M059J (cell line): ENCODE measurements at places on chromosomes 2 and 18.

DNA sequence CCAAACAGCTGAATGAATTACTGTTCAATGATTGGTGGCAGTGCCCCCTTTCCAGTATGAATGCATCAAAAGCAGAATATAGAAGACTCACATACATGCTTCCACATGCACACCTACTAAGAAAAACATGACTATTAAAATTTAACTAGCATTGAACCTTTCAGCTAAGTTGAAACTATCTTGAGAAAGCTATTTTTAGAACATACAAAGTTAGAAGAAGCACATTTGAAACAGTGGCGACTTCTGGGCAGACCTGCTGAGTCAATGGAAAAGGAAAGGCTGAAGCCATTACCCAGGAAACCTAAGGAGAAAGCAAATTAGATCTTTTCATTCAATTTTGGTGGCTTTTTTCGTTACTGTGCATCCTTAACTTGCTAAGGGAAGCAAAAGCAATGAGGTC, 55.9 kb downstream of the PLA2R1 start:
- no peak for DNase-seq

- no peak for DNase-seq
Measured at GRCh38 chr18:72895548-72895947, 27.8 kb upstream of the NETO1 start.

GRCh38 chr2:64823794-64824193, 165.4 kb upstream of the SLC1A4 start:
- DNase-seq: no peak

DNA sequence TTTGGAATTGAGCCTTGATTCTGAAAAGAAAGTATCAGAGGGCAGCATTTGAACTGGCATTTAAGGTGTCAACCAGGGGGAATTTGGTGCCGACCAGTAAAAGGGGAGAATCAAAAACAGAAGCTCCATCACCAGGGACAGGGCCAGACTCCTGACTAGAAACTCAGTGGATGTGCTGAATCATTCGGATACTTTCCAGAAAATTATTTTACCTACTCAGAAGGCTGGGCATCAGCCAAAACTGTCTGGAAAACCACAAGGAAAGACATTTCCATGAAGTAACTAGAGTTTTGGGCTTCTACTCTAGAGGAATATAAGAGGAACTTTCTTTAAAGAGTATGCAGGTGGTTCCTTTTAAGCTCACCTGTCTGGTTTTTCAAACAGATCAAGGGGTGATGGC, 756.6 kb downstream of the RNF144A start:
- peak; percentile 2 for DNase-seq

- no peak for DNase-seq
Measured at GRCh38 chr2:69242651-69243051, 144.4 kb downstream of the GFPT1 start.

DNA sequence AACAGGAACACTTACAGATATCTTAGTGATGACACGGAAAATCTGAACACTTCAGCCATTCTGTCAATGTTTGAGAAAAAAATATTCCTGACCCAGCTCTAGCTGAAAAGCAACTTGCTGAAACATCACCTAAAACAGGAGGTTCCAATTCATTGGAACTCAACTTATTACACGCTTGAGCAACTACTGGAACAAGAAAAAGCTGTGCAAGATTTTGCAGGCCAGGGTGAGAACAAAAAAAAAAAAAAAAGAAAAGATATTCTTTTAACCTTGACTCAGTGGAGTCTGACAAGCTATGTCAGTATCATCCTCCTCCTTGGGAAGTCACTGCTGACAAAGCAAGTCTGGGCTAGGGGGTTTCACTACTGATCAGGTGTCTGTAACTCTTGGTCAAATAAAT, 351.0 kb downstream of the SS18 start:
- DNase-seq: no peak

DNA sequence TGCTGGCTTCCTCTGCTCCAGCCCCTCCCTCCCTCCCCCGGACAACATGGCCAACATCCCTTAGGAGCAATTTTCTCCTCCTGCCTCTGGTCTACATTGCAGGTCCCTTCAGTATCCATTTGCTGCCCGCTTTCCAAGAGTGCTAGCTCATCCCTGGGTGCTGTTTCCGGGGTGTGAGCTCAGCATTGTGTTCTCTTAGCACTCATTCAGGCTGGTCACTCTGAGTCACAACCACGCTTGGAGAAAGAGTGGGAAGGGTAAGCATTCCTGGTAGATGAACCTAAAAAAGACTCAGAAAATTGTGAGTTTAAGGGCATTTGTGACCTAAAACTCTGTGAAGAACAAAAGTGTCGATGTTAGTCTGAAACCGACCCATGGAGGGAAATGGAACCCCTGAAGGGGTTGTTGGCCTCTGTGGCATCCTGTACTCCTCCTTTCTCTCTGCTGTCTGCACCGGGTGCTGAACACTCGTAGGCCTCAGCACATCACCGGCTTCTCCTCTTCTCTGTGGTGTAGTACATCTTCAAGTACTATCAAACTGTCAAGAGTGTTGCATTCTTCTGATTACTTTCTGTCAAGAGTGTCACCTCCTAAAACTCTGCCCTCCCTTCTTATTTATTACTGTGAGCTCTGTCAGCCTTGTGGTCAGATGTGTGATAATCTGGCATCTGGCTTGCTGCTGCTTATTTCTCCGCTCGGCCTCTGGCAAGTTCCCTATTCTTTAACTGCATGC, 73.0 kb downstream of the CTNNA2 start:
- DNase-seq: peak; percentile 11

- DNase-seq: no peak
Measured at GRCh38 chr18:12939162-12939561, 8.6 kb upstream of the SEH1L start.

DNA sequence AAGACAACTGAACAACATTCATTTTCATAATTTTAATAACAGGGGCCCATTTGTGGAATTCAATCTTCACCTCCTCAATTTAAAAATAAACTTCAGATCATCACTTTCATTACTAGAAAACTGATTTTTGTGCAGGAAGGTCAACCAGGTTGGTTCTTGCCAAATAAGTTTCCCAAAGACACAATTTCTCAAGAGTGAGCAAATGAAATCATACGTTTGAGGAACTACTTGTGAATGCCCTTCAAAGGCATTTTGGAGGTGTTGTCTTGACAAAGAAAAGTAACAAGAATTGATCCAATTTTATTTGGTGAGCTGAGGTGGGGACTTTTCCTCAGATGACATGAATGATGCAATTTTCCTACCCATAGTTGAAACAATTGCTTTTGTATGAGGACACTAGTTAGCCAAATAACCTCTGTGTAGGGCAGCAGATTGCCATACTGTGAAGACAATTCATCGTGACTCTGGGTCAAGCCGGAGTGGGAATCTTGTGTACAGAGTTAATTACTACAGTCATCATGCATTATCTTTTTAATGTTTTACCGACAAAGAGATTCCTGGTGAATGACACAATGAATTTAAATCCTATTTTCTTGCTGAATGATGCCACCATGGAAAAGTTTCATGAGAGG, 121.8 kb downstream of the TGFA start:
- DNase-seq: peak; percentile 9

GRCh38 chr18:25247725-25248124, 104.2 kb downstream of the ZNF521 start:
- DNase-seq: peak; percentile 66

DNA sequence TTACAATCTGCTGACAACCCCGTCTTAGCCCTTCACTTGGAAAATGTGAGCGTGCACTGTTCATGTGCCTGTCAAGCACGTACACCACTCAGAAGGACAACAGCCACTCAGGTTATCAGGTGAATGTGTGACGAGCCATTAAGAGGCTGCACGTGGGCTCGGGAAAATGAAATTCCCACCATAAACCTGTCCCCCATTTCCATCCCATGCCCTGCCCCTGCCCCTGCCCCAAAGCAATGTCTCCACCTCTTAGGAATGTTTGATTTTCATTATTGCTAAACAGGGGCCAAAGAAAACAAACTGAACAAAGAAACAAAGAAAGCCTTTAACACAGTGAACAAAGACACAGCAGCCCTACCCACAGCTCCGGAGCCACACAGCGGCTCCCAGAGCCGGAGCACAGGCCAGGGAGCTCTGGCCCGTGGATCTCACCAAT, 90.5 kb downstream of the TMEM18 start:
- no peak for DNase-seq

GRCh38 chr18:48361801-48362200, 47.4 kb downstream of the ZBTB7C start:
- no peak for DNase-seq

DNA sequence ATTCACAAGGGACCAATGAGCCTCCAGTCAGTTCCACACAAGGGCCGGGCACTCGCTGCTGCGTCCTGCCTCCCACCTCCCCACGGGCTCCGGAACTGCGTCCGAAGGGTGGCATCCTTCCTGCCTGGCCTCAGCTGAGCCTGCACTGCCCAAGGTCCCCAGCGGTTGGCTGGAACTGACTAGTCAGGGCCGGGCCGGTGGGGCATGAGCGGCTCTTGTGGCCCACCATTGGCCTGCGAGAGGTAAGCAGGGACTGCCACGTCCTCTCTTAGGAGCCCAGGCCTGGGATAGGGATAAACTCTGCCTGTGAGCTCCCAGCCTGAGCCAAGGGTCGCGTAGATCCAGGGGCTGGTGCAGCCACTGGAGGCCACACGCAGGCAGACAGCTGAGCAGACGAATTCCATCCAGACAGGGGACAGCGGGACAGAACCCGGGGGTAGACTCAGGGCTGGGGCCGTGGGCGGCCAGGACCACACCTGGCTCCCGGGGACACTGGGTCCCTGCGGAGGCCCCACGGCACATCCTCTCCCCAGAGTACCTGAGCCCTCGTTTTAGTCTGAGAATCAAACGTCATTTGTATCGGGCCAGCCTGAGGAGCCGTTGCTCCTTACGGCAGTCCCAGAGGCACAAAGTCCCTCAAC, 148.4 kb downstream of the ZNF516 start:
- no peak for DNase-seq

- peak; percentile 96 for DNase-seq
Measured at GRCh38 chr2:36701391-36701795, 4.9 kb downstream of the VIT start.

DNA sequence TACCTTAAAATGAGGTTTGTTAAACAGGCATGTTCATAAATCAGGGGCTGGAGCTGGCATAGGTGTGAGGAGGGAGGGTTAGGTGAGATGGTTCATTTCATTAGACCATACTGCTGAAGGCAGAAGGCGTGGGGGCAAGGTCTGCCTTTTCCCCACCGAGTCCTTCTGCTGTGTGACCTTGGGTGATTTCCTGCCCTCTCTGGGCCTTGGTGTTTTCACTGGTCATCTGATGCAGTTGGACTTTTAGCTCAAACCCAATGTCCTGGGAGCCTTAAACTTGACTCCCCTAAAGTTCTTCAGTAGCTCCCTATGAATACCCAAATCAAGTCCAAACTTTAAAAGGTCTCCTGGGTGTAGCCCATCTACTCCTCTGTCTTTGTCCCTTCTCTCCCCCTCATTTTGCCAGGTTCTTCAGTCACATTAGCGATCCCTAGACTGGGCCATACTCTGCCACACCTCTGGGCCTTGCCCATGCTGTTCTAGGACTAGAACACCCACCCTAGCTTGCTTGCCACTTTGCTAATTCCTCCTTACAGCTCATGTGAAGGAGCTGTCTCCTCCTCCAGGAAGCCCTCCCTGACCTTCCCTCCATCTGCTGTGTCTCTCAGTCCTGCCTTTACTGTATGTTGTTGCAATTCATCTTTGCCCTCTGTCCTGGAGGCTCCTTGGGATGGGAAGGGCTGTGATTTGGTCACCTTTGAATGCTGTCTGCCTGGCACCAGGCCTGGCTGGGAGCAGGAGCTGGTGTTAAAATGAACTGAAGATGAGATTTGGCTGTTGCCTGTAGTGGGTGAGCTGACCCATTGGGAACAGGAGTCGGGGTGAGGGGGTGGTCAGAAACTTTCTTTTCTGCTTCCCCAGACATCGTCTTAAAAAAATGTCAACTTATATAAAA, 85.4 kb upstream of the HS6ST1 start:
- no peak for DNase-seq

- peak; percentile 38 for DNase-seq
Measured at GRCh38 chr2:55311444-55311870, 42.4 kb upstream of the MTIF2 start.

DNA sequence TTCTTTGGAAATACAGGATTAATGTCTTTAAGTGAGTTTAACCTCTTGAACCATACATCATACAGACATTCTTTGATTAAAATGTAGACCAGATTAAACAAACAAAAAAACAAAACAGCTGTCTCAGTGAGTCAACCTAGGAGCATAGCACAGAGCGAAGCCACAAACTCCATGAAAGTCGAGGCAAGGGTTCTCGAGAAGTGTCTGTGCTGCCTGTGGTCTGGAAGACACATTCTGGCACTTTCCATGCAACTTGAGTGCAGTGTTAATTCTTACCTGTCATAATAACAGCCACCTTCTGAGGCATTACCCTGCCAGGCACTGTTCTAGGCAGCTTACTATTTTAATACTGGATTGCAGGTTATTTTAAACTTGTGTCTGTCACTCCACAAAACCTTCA, 435.5 kb upstream of the MMADHC start:
- DNase-seq: peak; percentile 17

DNA sequence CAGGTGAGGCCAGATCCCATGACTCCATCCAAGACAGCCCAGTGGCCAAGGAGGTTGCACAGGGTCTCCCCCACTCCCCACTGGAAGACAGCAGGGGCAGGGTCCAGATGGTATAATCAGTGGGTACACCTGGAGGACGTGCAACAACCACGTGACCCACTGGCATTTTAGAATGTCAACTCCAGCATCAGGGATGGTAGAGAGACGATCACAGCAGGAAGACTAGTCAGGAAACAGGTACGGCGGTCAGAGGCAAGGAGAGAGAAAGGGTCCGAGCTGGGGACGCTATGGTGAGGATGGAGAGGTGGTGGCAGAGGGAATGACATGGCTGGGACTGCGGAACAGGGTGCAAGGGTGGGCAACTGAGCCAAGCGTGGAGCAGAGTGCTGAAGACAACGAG, 23.0 kb downstream of the SERTAD2 start:
- DNase-seq: no peak

GRCh38 chr2:46812361-46813019, 103.1 kb downstream of the MCFD2 start:
- DNase-seq: peak; percentile 92

- DNase-seq: peak; percentile 81
Measured at GRCh38 chr2:53202063-53202462, 565.5 kb upstream of the CHAC2 start.

- DNase-seq: no peak
Measured at GRCh38 chr2:159521272-159521671, 95.1 kb downstream of the BAZ2B start.

GRCh38 chr2:148730085-148730484, 85.5 kb downstream of the EPC2 start:
- no peak for DNase-seq

DNA sequence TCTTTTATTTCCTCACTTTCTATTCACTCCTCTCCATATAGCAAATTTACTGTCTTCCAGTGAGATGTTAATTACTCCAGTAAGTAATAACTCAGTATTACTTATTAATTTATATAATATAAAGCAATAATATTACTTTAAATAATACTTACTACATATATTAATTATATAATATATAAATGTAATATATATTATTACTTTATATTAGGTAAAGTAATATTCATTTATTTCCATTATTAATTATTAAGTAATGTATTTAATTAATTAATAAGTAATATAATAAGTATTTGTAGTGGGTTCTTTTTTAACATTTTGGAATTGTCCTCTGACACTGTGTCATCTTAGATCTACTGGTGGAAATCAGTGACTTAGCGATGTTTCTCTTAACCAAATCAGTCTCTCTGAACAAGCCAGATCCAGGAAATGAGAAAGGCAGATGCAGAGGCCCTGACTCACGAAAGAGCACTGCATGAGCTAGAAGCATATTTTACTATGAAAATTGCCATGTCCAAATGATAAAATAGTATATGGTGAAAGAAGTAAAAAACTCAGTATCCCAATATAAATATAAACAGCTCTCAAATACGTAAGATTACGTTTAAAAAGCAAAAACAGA, 115.9 kb downstream of the DSEL start:
- DNase-seq: peak; percentile 27

- no peak for DNase-seq
Measured at GRCh38 chr2:183348492-183348891, 224.2 kb downstream of the NUP35 start.
